MG63 (cell line): ENCODE measurements at places on chromosomes 16 and 17.
A peak's percentile ranks its signal among the peaks of the same experiment; 100 is the strongest.

GRCh38 chr16:84794186-84794585, 25.6 kb upstream of the CRISPLD2 start:
- no peak for DNase-seq

DNA sequence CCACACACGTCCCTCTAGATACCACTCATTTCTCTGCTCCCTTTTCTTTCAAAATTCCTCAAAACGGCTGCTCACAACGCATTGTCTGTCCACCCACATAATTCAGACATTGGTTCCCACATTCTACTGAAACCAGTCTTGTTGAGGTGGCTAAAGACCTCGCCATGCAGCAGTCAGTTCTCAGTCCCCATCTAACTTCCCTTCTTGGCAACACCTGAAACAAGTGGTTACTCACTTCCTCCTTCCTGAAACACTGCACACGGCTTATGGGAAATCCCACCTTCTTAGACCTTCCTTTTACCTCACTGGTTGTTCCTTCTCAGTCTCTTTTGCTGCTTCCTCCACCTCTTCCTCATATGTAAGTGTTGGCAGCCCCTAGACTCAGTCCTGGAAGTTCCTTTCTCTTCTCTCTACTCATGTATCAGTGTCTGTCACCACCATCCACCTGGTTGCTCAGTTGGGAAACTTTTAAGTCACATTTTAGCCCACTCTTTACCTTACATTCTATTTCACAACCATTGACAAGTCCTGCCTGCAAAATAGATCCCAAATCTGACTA, 277.1 kb downstream of the CEP112 start:
- DNase-seq: no peak

DNA sequence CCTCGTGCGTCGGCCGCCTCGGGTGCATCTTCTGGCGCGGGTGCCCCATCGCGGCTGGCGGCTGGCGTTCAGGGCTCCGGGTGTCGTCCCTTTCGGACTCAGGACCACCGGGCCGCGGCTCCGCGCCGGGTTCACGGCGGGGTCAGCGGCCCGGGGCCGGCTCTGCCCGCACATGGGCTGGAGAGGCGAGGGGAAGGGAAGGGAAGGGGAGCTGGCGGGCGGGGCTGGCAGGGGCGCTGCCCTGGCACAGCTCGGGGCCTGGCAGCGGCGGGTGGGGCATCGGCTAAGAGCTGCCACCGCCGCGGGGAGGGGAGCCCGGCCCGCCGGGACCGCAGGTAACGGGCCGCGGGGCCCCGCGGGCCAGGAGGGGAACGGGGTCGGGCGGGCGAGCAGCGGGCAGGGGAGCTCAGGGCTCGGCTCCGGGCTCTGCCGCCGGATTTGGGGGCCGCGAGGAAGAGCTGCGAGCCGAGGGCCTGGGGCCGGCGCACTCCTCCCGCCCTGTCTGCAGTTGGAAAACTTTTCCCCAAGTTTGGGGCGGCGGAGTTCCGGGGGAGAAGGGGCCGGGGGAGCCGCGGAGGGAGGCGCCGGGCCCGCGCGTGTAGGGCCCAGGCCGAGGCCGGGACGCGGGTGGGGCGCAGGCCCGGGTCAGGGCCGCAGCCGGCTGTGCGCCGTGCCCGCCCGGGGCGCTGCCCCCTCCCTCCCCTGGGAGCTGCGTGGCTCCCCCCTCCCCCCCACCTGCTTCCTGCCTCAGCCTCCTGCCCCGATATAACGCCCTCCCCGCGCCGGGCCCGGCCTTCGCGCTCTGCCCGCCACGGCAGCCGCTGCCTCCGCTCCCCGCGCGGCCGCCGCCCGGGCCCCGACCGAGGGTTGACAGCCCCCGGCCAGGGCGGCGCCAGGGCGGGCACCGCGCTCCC, 646 bp downstream of the HIC1 start:
- DNase-seq: no peak

DNA sequence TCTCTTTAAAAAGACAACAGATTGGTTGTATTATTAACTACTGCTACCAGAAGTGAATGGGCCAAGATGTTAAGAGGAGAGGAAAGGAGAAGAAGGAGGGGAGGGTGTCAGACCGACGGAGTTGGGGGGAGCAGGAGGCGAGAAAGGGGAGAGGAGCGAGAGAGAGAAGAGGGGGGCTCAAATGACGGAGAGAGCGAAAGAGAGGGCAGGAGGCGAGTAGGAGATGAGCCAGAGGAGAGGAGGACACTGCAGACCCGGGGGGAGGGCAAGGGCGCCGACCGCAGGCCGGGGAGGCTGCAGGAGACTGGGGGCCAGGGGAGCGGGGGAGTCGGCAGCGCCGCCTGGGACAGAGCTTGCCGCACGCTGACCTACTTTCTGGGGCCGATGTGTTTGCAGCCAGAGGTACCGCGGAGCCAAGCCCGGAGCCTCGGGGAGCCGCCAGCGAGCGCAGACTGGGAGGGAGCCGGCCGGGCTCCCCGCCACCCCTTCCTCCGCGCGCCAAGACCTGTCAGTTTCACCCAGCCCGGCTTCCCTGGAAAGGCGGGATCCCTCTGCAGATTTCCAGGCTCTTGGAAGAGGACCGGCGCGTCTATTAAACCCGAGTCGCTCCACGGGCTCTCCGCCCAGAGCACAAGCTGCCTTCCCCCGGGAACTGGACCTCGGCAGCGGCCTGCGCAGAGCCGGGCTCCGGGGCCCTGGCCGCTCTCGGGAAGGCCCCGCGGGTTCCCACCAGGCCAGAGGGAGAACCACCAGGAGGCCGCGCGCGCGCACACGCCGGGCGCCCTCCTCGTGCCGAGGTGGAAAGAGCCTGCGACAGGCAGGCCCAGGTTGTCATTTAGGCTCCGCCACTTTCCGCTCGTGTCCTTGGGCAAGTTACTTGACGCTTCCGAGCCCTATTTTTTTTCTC, 74.6 kb downstream of the CMC2 start:
- peak; percentile 51 for DNase-seq

DNA sequence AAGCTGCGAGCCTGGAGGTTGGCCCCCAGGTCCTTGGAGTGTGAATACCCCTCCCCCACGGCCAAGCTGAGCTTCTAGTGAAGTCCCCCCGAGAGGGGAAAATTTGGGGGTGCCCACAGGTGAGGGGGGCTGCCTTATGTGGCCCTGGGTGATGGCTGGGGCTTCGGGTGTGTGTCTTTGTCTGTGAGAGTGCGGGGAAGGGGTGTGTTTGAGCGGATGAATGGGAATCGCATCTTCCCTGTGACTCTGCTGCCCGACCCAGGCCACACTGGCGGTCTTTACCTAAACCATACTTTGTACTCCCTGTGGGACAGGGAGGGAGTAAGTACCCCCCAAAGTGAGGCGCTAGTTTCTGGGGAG, 1.3 kb downstream of the SBK1 start:
- DNase-seq: no peak
